ENCODE measurements at places on chromosomes 7 and 10. TPM values are rescaled to one million over a fixed set of nuclear protein-coding genes. Genes with fewer than 3 reads are reported as not detected.

DNA sequence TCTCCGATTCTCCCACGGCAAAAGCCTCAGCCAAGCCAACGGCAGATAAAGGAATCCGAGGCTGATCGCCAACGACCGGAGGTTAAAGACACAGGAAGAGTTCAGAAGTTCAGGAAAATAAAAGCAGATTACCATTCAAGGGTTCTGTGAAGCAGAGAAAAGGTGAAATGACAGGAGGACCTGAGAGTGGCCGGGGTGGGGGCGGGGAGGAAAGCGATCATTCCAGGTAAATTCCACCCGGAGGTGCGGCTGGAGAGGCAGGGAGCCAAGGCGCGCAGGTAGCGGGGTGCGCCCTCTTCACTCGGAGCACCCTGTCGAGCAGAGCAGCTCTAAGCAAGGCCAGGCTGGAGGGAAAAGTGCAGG lies 35.3 kb upstream of the SEPHS1 start:
- peak; percentile 88 for DNase-seq

DNA sequence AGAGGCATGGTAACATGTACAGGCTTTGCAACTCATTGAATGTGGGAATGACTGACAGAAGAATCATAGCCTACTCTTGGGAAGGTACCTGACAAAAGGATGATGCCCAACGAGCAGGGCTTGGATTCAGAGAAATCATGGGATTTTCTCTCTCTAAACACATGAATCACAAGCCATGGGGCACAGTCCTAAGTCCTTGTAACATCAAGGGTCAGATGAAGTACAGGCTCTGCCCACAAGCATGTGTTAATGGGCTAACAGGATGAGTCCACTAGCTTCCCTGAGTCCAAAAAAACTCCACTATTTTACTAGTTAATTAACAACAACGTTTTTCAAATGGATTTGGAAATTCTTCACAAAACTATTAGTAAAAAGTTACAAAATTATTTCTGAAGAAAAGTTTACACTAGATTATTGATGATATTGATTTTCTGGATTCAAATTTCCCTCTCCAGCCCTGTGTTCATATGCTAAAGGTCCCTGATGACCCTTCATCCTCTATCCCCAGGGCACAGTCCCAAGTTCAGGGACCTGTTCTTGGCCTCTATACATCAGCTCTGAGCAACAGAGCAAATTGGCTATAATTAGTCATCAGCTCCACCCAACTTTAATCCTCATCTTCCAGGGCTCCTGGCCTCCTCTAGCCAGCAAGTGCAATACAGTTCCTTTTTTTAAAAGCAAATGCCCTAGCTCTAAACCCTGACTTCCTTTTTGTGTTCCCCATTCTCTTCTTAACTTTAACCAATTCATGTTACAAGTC lies 99.8 kb downstream of the GSAP start:
- DNase-seq, result no peak

The GBX1 gene
- total RNA-seq, result not detected

- no peak for DNase-seq
These were observed 80.3 kb downstream of the SND1 start for GRCh38 chr7:127732306-127732705.

DNA sequence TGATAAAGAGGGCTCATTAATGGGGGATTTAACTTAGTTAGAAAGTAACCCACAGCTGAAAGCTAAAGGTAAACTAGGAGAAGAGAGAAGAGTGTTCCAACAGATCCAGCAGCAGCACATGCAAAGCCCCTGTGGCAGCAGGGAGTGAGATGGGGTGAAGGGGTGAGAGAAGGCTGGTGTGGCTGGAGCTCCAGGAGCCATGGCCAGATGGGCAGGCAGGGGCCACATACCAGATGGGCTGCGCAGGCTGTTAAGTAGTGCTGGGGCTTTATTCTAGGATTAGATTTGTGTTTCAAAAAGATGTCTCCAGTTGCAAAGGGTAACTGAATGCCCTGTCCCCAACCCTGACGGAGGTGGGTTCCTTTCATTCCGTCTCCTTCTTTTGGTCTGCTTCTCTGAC lies 33.2 kb downstream of the HIF1AN start:
- no peak for DNase-seq

DNA sequence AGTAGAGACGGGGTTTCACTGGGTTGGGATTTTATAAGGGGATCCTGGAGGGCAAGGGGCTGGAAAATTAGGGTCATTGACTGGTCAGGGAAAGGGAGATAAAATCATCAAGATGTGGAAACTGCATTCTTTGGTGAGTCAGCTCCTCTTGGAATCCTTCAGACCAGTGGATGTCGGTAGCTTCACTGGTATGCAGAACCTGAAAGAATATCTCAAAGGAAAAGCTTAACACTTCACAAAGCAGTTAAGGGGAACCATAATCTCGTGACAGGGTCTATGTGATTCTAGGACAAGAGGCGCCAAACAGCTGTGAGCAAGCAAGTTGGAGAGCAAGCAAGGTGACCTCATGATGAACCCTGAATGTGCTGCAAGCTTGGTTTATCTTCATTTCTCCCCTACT lies 634.7 kb upstream of the AUTS2 start:
- no peak for DNase-seq
